Osteocyte (in vitro differentiated cells): ENCODE measurements at places on chromosomes 3 and 15.

- no peak for DNase-seq
Measured at GRCh38 chr3:186693843-186694242, 23.3 kb upstream of the KNG1 start.

DNA sequence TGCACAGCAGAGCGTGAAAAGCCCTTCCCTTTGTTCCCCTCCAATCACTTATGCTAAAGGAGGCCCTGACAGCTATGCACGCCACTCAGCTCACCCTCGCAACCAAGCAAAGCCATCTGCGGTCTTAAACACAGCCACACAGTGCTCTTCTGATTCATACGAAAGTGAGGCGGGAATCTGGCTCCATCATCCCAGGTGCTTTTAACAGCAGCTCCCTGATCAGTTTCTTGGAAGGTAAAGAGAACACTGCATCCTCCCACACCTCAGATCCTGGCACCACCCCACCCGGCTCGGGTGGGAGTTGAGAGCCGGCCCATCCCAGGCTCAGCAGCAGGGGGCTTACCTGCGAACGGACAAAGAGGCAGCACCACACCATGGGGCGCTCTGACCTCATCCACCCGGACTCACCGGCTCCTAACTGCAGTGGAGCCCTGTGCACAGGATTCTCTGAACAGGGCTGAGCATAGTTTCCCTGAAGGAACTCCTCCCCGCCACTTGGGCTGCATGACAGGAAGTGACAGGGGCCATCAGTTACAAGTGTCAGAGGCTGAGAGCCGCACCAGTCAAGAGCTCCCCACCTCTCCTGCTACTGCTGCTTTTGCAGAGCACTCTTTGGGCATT is 114.3 kb upstream of the ARHGEF3 start:
- DNase-seq = no peak

GRCh38 chr3:52041118-52041731 is 15.1 kb downstream of the DUSP7 start:
- no peak for DNase-seq

DNA sequence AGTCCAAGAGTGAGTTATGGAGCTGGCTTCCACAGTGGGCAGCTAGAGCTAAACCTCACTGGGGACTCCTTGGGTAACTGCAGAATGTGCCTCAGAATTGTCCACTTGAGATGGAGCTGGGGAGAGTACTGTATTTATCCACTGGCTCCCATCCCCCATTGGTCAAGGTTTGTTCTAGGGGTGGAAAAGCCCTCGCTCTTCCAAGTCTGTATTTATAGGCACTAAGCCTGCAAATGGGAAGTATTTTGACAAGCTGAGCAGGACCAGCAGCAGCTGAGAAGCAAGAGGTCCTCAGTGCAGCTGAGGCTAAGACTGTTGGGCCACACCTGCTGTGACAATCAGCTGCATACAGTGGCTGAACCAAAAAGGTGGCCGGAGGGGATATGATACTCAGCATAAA is 5.8 kb downstream of the USP13 start:
- DNase-seq = peak; percentile 15

GRCh38 chr3:158961911-158962310 is 160.1 kb downstream of the MFSD1 start:
- no peak for DNase-seq

DNA sequence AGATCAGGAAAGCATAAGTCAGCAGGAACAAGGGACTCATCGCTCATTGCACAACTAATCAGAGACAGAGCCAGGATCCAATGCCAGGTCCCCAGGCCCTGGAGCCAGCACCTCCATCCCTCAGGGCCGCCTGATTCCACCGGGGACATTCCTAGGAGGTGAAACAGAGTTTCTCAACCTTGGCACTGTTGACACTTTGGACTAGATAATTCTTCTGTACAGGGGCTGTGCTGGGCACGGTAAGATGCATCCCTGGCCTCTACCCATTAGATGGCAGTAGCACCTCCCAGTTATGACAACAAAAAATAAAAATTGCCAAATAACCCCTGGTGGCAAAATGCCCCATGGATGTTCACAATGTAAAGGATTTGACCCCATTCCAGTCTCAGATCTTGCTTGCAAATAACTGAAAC is 127.7 kb downstream of the MTHFS start:
- DNase-seq = peak; percentile 62

DNA sequence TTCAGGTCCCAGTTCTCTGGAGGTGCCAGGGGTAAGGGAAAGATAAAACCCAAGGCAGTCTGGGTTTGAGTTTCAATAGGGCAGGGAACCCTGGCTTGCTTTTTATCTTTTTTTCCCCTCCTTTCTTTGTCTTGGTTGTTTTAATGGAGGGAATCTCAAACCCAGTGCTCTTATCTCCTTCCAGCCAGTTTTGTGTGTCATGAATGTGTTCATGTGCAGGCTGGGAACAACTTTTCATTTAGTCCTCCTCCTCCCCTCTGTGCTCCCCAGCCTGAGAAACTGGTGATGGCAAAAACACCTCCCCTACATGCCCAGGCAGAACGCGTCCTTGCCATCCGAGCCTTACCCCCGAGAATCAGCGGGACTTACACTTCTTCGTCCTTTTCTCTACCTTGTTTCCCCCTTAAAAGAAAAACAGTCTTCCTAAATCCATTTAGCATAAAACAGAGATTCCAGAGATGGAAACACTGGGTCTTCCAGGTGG is 10.9 kb downstream of the SEMA3G start:
- no peak for DNase-seq
